ENCODE measurements at places on chromosomes 1 and 21. TPM values are rescaled to one million over a fixed set of nuclear protein-coding genes. Genes with fewer than 3 reads are reported as not detected.

DNA sequence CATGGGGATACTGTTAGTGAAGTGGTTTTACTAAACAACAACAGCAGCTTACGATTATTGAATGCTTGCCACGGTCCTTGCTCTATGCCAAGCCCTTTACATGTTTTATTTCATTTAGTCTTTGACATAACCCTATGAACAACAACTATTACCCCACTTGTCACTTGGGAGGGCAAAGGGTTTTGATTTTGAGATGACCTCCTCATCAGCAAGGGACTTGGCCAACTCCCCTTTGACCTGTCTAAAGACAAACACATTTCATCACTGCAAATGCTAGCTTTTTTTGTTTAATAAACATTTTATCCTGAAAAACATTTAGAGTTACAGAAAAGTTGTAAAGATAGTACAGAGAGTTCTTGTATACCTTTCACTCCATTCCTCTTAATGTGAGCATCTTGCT, 152.5 kb upstream of the WNT4 start:
- no peak for DNase-seq

The CYP4X1 gene
- polyA plus RNA-seq: 4.1 TPM

DNA sequence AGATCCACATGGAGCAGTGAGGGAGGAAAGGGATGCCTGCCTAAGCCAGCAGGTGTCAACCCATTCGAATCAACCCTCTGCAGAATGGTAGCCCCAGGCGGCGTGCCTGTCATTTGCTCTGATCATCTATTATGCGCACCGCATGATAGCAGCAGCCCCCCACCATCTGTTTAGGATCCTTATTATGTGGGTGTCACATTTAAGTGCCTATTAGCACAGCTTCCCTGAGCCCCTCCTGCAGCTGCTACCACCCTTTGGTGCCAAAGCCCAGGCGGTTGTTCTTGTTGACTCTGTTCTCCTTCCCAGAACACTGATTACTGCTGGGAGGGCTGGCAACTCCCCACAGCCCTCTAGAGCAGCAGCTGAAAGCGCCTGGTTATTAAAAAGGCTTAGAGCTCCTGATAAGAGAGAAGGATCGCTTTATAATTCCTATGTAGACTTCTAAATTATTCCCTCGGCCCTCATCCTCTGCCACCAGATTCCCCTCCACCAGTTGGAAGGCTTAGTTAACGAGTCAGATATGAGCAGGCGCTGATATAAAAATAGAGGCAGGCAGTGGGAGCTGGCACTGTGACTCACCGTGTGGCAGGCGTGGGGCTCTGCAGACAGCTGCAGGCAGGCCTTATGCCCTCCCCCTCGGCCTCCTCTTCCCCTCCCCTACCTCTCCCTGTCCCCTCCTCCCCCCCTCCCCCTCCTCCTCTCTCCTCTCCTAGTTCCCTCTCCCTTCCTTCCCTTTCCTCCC, 23.0 kb downstream of the ACTA1 start:
- DNase-seq: no peak

The TSPAN2 gene
- 9.4 TPM for polyA plus RNA-seq

- DNase-seq: no peak
These were observed 5.9 kb downstream of the MX1 start for GRCh38 chr21:41431788-41432548.

DNA sequence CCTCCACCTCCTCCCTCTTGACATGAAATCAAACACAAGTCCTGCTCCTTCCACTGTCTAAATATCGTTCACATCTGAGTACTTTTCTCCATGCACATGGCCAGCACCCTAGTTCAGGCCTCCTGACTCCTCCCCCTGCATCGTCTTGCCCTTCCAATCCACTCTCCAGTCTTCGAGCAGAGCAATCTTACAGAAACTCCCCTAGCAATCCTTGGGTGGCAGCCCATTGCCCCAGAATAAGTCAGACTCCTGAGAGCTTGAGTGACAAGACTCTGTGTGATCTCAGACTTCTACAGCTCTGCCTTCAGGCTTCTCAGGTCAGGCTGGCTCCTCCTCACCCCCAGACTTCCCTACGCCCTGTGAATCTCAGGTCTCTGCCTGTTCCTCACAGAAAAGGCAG, 5.5 kb downstream of the SH2D2A start:
- DNase-seq: no peak

- no peak for DNase-seq
These were observed 30.8 kb upstream of the UHMK1 start for GRCh38 chr1:162466797-162467196.

DNA sequence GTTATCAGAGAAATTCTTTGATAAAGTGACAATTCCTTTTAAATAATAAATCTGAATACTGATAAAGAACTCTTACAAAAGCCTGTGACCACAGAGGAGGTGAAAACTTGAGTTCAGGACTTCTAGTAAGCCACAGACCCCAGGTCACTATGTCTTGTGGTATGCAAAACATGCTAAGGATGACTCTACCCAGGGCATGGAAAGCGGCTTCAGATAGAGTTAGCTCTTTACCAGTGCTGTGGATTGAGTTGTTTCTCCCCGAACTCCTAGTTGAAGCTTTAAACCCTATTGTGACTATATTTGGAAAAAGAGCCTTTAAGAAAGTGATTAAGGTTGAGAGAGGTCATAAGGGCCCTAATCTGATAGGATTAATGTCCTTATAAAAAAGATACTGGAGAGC, 42.3 kb downstream of the HLX start:
- no peak for DNase-seq

DNA sequence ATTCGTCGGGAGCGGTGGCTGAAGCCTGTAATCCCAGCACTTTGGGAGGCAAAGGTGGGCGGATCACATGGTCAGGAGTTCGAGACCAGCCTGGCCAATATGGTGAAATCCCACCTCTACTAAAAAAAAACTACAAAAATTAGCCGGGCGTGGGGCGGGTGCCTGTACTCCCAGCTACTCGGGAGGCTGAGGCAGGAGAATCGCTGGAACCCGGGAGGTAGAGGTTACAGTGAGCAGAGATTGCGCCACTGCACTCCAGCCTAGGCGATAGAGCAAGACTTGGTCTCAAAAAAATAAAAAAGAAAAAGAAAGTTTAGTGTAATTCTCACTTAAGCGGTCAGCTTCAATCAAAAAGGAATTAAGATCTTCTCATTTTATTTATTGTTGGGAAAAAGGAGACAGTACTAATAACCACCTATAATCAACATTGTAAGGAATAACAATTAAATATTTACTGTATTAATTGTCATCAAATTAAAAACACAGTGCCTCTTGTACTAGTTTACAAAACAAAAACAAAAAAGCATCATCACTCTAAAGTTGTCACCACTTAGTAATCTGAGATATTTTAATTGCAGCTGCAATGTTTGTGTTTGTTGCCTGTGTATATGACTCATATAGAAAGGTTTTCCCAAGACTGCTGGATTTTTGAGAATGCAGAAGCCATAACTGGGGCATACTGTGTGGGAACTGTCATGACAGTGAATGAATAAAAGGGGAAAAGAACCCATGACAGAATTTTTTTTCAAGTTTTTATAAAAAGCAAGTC, 3.7 kb downstream of the FBXO42 start:
- DNase-seq: no peak

The MYOG gene
- 562 TPM for polyA plus RNA-seq

GRCh38 chr1:100239961-100240360, 9.7 kb downstream of the DBT start:
- no peak for DNase-seq

The C1orf198 gene
- 63.2 TPM for polyA plus RNA-seq

DNA sequence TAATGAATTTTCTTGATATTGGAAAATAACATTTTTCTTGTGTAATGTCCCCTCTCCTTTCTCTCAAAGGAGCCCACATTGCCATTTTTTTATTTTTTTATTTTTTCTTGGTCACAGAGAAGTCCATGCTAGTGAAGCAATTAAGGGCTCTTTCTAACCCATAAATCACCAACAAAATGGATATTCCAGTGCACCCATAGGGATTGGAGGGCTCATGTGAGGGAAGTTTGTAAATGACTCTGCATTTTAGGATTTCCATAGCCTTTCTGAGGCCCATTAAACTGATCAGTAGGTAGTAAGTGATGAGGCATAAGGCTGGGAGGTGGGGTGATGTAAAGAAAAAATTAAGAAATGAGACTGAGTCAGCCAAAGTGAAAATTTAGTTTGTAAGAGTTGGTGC, 55.9 kb upstream of the JAK1 start:
- no peak for DNase-seq

GRCh38 chr1:235503403-235504121, 690 bp downstream of the B3GALNT2 start:
- peak; percentile 55 for DNase-seq

DNA sequence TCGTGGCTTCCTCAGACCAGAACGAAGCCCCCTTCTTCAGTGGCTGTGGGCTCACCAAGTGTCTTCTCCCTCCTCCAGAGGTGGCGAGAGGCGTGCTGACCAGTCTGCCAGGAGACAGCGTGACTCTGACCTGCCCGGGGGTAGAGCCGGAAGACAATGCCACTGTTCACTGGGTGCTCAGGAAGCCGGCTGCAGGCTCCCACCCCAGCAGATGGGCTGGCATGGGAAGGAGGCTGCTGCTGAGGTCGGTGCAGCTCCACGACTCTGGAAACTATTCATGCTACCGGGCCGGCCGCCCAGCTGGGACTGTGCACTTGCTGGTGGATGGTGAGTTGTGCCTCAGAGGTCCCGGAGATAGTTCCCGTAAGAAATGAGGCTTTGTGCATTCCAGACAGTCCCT, 24.0 kb downstream of the IL6R start:
- DNase-seq: no peak

DNA sequence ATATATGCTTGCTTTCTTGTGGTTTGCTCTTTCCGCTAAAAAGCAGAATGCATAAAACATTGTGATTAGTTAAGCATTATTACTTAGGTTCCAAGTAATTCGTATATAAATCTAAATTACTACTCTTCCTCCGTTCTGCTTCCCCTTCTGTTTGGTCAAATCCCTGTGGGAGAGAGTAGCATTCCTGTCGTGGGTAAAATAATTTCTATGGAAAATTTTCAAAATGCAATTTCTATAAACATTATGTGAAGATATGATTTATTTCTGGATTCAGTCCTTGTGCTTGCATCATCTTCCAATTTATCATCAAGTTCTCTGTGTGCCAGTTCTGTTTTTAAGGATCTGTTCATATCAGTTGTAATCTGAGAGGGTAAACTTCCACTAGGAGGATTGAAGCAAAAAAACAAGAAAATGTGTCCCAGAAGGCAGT, 7.2 kb upstream of the WARS2 start:
- peak; percentile 14 for DNase-seq
